ENCODE measurements at places on chromosomes 3 and 15.

DNA sequence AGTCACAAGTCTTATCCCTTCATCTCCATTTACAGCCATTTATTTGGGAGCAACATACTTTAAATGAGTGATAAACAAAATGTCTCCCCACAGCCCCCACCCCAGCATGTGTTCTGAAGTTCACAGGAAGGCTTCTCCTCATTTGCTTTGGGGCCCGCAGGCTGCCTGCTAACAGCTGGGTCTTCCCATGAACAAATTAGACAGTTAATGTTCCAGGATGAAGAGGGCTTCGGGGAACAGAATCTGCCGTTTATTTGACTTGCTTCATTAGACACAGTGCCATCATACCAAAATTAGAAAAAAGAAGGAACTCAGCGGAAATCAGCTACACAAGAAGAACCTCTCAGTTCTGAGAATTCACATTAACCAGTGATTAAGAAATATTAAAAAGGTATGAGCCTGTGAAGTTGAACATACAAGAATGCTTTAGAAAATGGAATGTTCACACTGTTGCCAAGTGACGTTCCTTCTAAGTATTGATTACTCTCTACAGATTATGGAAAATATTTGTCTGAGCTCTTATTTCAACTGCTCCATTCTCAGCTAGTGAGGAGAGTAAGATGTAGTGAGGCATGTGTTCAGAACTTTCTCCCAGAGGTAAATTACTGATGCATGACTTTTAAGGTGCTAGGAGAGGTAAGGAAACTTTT is 107.5 kb upstream of the THBS1 start:
- no peak for DNase-seq

GRCh38 chr3:141913150-141913811 is 36.8 kb downstream of the ATP1B3 start:
- DNase-seq = peak; percentile 11

GRCh38 chr3:124131158-124131557 is 139.2 kb upstream of the ROPN1 start:
- DNase-seq = no peak

GRCh38 chr3:3177861-3178497 is 1.5 kb downstream of the CRBN start:
- no peak for DNase-seq

DNA sequence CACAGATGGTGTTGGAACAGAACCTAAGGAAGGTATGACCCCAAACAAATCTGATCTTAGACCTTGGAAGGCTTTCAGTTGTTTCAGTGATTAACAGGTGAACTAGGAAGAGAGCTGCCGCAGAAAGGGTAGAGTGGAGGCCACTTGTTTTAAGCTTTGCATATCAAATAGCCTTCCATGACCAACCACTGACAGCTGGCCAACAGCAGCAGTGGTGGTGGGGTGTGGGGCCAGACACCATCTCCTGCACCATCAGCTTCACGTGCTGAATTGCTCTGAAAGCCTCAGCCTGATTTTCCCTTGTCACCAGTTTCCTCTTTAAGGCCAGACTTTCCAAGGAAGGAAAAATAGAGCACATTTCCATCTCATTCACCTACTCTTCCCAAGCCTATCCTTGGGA is 16.6 kb upstream of the OSBPL11 start:
- no peak for DNase-seq

- no peak for DNase-seq
Measured at GRCh38 chr3:179528772-179529171, 34.0 kb upstream of the ACTL6A start.

- DNase-seq = no peak
Measured at GRCh38 chr3:64684715-64685261, 3.0 kb downstream of the ADAMTS9 start.

DNA sequence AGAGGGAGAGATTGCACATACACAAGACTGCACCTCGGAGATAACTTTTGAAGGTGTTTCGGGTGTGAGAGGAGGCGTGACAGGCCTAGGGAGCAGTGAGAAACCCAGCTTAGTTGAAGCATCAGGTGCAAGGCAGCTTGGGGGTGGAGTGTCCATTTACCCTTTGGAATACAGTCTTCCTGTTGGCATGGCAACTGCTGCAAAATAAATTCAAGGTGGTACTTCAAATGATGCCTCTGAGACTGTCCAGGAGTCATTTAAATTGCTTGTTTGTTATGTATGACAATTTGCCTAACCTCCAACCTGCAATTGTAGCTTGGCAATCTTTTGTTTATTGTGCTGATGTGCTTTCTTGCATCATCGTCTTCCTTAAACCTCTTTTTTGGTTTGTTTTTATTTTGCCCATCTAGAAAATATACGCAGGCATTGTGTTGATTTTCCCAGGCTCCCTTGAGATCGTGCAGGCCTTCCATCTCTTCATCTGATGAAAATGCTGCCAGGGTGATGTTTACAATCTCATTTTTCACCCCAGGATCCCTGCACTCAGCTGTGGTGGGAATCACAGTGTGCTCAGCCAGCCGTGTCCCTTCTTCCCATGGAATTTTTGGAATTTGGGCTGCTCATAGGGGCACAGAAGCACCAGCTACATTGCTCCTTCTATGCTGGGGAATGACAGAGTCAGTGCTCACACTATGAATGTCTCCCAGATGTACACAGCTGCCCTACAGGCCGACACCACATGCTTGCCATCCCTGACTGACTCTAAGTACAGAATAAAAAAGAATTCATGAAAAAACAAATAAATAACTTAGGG is 583.1 kb upstream of the CFAP20DC start:
- no peak for DNase-seq

- no peak for DNase-seq
Measured at GRCh38 chr3:169384573-169384972, 278.9 kb downstream of the MECOM start.

DNA sequence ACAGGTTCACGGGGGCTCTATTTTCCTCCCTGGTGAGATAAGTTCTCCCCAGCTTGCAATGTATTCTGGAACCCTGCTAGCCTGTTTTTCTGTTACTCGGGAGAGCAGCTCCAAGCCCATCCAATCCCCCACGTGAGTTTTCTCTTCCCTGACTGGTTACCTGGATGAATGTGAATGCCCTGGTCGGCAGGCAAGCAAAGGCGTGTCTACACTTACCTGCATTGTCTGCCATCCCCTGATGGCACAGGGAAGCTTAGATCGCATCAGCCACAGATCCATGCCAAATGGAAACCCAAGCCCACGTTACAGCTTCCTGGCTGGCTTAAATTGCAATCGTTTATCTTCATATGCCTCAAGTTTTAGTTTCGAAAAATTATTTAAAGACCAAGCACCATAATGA is 149.9 kb downstream of the FOXP1 start:
- no peak for DNase-seq

- no peak for DNase-seq
Measured at GRCh38 chr3:34015204-34016142, 217.0 kb downstream of the PDCD6IP start.

- DNase-seq = no peak
Measured at GRCh38 chr3:102174312-102174712, 260.5 kb upstream of the ZPLD1 start.

DNA sequence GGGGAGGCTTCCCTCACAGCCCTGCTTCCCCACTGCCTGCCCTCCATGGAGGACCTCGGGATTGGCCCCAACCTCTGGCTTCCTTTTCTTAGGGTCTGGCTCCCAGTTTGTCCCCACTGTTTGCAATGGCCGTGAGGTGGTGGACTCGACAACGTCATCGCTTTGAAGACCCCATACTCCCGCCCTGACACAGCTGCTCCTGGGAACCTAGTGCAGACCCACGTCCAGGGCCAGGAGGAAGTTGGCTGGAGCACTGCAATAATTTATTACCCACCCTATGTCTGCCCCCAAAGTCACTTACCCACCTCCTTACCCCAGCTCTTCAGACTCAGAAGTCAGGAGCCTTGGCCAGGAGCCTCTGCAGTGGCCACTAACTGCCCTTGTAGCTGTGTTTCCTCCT is 11.1 kb downstream of the GRM2 start:
- DNase-seq = no peak

GRCh38 chr3:42012935-42013690 is 51.2 kb upstream of the ULK4 start:
- DNase-seq = no peak

GRCh38 chr15:59419170-59419569 is 18.8 kb upstream of the FAM81A start:
- DNase-seq = no peak

DNA sequence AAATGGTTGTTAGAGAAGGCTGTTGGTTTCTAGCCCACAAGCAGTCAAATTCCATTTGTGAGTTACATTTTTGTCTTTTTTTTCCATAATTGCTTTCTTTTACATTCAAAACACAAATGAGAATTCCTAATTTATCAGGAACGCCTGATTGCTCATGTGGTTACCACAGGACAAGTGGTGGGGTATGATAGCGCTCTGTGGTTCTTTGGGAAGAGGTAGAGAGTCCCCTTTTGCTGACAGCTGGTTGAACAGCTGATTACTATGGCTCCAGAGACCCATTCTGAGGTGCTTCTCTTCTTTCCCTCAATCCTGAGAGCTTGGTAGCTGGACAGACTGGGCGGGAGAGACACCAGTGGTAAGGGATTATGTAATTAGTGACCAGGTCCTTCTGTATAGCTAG is 24.4 kb downstream of the CNOT10 start:
- DNase-seq = no peak

GRCh38 chr3:123758081-123758564 is 126.0 kb downstream of the MYLK start:
- DNase-seq = no peak

- DNase-seq = no peak
Measured at GRCh38 chr3:57234613-57235575, 7.4 kb downstream of the APPL1 start.

DNA sequence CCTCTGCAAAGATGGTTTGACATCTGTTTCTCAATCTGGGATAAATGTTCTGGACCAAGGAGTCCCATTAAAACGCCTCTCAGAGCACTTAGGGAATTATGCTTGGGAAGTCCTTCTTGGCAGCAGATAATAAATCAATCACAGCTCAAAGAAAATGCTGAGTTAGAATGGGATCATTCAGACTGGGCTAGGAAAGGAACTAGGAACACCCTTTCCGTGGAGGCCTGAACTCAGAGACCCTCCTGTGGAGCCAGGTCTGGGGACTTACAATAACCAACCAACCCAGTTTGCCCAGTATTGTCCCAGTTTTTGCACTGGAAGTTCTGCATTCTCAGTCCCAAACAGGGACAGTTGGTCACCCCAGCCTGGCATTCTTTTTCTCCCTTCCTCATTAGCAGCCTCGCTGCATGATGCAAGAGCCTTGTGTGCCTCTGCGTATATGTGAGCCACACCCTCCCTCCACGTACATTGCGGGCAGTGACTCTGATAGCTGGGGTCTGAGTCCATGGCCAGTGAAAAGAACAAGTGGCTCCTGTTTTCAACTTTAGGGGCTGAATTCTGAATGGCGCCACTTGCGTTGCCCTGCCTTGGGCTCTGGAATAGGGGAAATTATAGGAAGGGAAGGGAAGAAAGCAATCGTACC is 88.7 kb downstream of the SEMA5B start:
- DNase-seq = no peak

DNA sequence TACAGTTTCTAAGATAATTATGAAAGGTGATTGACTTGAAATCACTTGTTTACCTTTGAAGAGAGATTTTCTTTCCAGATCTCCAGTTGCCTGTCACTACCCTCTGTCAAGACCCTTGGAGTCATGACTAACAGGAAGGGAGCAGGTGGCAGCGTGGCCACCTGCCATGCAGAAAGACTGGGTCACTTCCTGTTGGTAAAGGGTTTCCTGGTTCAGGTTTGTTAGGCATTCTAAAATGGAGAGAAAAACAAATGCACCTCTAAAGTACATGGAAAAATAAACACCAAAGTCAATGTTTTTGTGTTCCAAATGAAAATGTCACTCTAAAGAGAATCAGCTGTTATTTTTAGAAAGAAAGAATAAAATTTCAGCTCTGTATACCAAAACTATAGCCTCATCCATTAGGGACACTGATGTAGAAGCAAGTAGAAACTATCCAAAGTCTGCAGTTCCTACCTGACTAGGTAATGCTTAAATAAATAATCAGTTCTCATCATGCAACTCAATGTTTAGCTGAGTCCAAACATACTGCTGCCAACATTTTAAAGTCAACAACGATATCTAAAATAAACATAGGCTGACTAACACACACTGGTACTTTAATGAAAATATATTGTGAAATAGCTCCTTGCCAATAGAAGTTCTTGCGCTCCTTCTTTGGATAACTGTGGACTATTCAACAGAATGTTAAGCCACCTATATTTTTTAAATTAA is 23.9 kb upstream of the TM4SF1 start:
- DNase-seq = no peak

GRCh38 chr15:60787837-60788691 is 309.1 kb upstream of the ICE2 start:
- DNase-seq = no peak

GRCh38 chr3:78951342-78951945 is 816.4 kb downstream of the ROBO1 start:
- DNase-seq = no peak

DNA sequence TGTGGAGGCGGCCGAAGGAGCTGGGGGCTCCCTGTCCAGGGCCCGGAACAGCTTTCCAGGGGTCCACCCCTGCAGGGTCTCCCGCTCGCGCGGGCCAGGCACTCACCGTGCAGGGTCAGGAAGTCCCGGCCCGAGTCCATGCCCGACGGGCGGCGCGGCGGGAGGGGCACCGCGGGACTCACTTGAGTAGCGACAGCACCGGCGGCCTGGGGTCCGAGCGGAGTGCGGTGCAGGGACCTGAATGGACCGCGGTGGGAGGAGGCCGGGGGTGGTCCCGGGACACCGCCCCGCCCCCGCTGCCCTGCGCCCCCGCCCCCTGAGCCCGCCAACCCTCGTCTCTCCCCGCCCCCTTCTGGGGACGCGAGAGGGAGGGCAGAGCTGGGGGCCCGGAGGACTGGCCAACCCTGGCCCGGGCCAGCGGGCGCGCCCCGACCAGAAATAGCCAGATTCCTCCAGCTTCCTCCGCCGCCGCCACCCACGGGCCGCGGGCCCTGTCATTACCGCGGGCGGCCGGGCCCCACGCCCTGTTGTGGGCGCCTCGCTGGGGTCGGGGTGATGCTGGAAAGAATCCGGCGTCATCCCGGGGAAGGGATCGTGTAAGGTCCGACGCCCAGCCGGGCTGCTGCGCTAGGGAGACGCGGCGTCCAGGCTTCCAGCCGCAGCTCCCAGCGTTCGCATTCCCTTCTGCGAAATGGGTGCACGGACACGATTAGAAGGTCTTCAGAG is at the start of gene PLCD1:
PLCD1 (minus strand) TSS at position 243 of the 726 bp plus-strand sequence; CDS start at position 140, 103 bp downstream.
- DNase-seq = no peak

- DNase-seq = no peak
Measured at GRCh38 chr3:129330409-129330808, 51.7 kb downstream of the HMCES start.

GRCh38 chr3:9405756-9406155 is 8.3 kb downstream of the SETD5 start:
- no peak for DNase-seq

GRCh38 chr3:72488738-72489035 is 359.6 kb downstream of the SHQ1 start:
- DNase-seq = no peak

All from fibroblast of skin of left biceps (primary cell).